ENCODE measurements at places on chromosomes 16 and 17.

- no peak for DNase-seq
Measured at GRCh38 chr17:61129267-61130254, 270.1 kb upstream of the TBX2 start.

DNA sequence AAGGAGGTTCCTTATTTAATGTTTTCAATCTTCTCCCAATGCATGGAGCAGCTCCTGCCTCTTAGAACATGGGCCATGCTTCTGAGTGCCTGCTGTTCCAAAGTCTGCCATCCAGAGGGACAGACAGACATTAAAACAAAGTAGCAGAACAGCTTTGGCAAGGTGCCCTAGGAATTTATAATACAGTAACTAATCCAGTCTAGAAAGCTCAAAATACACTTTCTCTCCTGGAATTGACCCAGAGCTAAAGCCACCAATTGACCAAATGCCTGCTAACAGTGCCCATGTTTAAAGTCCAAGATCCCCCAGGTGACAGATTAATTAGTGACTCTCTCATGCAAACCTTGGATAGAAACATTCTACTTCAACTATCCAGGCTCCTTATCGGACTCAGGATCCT, 11.1 kb upstream of the CHRNE start:
- DNase-seq, result no peak

GRCh38 chr17:45172541-45173286, 11.0 kb downstream of the HEXIM2 start:
- peak; percentile 35 for DNase-seq

- DNase-seq, result no peak
Measured at GRCh38 chr16:52265446-52265861, 281.5 kb downstream of the TOX3 start.

DNA sequence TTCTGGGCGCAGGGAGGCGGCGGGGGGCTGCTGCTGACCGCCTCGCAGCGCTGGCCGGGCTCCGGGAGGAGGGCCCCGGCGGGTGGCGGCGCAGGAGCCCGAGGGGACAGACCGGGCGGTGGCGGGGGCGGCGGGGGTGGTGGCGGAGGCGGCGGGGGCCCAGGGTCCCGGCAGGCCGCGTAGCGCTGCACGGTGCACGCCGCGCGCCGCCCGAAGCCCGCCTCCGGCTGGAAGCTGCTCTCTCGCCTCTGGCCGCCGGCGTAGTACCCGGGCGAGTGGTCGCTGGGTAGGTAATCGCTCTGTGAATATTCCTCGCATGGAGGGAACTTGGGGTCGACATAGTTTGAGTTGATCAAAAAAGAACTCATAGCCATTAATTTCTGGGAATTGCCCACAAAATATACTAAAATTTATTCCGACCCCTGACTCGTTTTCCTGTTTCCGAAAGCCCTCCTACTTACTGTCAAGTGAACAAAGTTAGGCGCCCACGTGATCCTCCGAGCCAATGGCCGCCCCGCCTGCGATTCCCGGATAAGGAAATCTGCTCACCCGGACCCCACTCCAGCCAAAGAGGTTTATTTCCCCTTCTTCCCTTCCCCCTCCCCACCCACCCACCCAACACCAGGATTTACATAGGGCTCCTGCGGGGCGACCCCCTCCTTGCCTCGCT, at the start of gene HOXB4:
Gene HOXB4 (minus strand): TSS at position 405 of the 670 bp plus-strand sequence. CDS start 31 bp downstream, at position 374.
- DNase-seq, result peak; percentile 25

DNA sequence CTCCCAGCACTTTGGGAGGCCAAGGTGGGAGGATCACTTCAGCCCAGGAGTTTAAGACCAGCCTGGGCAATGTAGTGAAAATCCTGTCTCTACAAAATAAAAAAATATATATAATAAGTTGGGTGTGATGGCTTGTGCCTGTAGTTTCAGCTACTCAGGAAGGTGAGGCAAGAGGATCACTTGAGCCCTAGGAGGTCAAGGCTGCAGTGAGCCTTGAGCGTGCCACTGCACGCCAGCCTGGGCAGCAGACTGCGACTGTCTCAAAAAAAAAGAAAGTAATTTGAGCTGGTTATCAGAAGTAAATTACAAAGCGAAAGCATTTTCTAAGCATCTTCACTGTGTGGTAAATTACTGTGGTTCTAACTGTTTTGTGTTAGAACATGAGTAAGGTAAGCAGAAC, 66.2 kb downstream of the NQO1 start:
- no peak for DNase-seq

DNA sequence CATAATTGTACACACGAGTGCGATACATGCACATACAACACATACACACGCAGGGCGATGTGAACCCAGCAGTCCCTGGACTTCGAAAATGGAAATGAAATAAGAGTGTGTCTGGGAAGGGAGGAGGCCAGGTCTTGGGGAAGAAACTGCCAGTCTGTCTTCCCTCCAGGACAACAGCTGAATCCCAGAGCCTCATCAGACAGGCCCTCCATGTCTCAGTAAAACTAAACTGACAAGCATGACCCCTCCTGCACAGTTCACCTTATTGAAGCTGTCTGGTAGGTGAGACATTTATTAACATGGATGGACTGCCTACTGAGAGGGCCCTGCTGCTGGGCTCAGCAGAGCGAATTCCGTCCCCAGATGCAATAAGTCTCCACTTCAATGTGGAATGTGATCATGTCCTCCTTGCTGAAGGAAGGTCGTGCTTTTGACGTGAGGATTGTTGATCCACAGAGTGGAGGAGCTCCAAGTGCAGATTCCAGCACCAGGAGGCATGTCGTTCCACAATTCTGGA, 117.4 kb downstream of the SOX9 start:
- no peak for DNase-seq

DNA sequence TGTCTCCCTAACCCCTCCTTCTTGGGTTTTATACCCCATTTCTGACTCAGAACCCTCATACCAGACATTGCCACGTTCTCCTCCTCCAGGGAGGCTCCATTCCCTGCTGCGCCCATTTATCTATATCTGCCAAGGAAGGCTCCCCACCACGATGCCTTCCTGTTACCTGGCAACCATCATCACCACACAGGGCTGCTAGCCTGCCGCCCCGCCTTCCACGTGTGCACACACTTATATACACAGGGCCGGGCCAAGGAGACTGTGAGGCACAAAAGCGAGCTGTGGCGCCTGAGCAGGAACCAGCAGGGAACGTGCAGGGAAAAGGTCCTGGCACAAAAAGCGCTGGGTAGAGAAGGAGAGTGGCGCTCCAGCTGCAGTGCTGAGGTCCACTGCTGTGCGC, 261.8 kb downstream of the CBLN1 start:
- DNase-seq, result no peak

- DNase-seq, result no peak
Measured at GRCh38 chr16:57281791-57282190, 2.7 kb downstream of the PLLP start.

- no peak for DNase-seq
Measured at GRCh38 chr17:3915995-3916696, at the start of gene P2RX1. Gene P2RX1, minus strand, starts transcription at chr17:3916465. Its CDS starts 240 bp downstream, at chr17:3916225.

DNA sequence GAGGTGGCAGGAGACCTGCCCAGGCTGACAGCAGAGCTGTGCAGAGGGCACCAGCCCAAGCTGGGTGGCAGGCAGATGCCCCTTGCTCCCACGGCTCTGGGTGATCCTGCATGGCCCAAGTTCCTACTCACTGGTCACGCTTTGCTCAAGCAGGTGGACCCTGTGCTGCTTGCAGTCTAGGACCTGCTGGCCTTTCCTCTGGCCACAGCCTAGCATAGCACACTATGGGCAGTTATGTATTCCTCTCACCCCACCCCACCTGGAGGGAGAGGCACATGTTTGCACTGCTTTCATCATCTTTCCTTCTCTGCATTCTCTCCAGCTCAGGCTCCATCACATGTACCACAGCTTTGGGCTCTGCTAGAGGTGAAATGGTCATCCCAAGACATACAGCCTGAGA, 19.6 kb upstream of the SREBF1 start:
- no peak for DNase-seq

GRCh38 chr17:75864448-75864871, 9.3 kb upstream of the WBP2 start:
- DNase-seq, result no peak

- DNase-seq, result no peak
Measured at GRCh38 chr17:33464669-33465280, 171.7 kb upstream of the ASIC2 start.

DNA sequence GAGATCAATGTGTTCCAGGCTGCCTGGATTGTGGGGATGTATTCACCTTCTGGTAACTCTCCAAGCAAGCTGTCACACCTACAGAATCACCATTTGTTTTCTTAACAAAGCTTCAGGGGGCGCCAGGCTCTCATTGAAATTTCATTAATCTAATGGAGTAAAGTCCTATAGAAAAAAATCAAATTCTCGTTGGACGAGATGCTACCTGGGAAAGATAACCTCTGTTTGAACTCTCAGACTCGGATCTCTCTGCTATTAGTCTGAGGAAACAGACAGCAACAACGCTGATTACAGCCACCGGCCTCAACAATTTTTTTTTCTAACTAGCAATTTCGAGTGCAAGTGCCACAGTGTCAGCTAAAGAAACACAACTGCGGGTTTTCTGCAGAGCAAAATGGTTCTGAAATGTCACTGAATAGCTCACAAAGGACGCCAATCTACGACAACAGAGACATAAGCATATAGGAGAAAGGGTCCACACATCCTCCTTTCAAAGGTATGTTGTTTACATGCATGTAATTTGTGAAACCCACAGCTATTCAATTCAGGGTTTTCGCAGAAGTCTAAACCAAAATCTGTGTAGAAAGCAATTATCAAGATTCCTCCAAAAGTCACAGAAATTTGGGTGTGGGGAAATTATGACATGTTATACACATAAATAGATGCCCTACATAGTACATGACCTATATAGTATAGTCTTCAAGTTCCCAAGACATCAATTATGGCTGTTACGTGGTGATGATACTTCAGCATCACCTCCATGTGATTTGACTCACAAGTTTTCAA, 135.8 kb downstream of the SKAP1 start:
- no peak for DNase-seq

DNA sequence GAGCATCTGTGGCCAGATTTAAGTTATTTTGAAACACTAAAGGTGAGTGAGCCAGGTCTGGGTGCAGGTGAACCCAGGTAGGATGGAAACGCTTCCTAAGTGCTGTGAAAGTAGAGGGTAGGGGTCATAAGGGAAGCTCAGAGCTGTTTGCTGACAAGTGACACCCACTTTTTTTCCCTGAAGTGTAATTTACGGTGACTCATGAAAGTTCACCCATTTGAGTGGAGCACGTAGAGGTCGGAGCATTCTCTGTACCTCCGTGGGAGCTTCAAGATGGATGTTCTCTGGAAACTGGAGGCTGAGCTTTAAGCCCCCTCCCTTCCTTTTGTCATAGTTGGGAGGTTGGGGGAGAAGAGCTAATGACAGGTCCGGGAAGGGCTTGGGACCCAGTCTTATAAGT, 44.3 kb downstream of the MPRIP start:
- DNase-seq, result no peak

- DNase-seq, result no peak
Measured at GRCh38 chr17:70121126-70121525, 46.1 kb downstream of the KCNJ16 start.

DNA sequence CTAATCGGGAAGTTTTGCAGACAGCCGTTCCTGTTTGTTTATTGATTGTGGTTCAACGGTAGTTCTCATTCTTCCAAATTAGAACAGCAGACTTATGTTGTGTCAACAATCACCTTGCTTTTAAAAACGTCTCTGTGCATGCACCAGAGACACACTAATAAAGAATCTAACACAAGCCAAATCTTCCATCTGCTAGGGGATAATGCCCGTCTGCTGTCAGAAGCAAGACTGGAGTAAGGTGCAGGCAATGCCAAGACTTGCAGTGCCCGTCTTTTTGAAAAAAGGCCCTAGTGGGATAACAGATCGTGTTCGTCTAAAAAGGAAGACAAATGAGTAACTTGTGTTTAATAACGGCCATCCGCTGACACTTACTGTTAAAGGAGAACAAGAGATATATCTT, 158.4 kb downstream of the KCNJ2 start:
- DNase-seq, result no peak

- DNase-seq, result no peak
Measured at GRCh38 chr16:57809276-57810196, 7.2 kb upstream of the KIFC3 start.

DNA sequence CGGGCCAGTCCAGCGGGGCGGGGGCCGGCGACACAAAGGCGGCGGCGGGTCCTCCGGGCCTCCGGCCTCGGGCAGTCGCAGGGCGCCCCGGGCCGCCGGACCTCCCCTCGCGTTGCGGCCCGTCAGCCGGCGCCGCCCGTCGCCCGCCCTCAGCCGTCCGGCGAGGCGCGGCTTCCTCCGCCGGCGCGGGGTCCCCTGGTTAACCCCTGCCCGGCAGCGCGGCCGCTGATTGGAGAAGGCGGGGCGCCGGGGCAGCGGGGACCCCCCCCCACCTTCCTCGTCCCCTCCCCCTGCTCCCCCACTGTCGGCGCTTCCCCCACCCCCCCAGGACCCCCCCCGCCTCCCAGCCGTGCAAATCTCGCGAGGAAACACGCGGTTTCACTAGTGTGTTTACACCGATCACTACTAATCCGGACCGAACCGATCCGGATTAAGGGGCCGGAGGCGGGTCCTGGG, at the start of gene TLK2:
Gene TLK2 (plus strand): TSS at position 402 of the 456 bp plus-strand sequence. CDS start 2,301 bp downstream, outside the sequence.
- peak; percentile 93 for DNase-seq

GRCh38 chr16:54282202-54282927, 4.2 kb downstream of the IRX3 start:
- no peak for DNase-seq

GRCh38 chr17:81687770-81688541, 4.1 kb downstream of the HGS start:
- no peak for DNase-seq

DNA sequence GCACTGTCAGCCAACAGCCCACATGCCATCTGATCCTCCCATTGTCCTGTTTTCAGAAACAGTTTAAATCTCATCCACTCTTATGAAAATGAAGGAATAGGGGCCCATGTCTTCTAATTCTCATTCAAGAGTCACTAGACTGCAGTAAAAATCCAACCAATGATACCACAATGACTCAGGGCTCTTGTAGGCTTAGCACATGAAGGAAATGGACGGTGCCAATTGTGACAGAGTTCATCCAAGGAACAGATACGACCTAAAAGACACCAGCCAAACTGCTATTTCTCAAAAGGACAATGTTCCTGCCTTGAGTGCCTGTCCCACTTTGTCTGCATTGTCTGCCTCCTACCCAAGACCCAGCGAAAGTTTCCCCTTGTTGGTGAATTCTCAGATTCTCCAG, 204.8 kb upstream of the COX10 start:
- no peak for DNase-seq

DNA sequence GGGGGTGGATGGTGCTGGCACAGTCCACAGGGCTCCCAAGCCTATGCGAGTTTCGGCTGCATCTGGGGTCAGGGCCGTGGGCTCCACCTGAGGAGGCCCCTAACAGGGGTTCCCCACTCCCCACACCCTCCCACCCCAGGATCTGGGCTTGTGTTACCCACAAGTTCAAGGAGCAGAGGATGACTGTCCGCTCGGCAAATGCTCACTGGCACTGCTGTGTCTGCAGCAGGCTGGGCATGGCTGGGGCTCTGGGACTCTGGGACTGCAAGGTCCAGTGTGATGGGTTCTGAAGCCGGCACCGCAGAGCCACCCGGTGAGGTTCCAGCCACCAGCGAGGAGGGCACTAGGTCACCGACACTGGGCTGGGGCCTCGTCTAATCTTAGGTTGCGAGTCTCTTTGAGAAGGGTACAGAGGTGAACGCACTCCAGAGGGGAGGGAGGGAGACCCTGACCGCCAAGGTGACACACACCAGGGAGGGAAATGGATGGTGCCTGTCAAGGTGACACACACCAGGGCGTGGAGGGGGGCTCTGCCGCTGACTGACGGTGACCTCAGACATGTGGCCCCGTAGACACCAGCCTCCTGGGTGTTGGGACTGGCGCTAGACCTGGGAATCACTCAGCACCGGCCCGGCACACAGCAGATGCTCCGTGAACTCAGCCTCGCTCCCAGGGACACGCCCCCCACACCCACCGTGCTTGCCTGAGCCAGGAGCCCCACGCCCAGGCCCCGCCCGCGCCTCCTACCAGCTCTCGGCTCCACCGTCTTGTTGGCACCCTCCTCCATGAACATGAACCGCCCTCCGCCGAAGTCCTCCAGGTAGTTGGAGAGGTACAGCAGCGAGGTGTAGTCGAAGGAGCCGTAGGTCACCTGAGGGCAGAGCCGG, 20.5 kb upstream of the HEXD start:
- no peak for DNase-seq
